Left ventricle myocardium superior (tissue), 1 donor: ENCODE measurements at places on chromosomes 5 and 9. TPM values are rescaled to one million over a fixed set of nuclear protein-coding genes. Genes with fewer than 3 reads are reported as not detected.

SURF1 gene
- 64.3 TPM for total RNA-seq

GPR150 gene
- total RNA-seq = not detected

HTR4 gene
- not detected for total RNA-seq

DNA sequence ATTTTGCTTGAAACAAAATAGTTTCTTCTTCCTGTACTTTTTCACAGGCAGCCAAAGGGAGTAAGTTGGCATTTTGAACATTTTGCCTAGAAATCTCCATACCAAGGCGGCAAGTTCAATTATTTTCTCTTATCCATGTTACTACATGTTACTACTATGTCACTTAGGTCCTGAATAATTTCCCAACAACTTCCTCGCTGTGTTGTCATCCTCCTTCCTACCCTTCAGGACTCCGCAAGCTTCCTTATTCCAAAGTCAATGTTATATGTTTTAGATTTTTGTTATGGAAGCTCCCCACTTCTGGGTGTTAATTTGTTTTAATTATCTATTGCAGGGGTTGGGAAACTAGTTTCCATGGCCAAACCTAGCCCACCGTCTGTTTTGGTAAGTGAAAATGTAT is 9.9 kb upstream of the B4GALT1 start:
- DNase-seq = no peak

C1QTNF2 gene
- 1.3 TPM for total RNA-seq

DNA sequence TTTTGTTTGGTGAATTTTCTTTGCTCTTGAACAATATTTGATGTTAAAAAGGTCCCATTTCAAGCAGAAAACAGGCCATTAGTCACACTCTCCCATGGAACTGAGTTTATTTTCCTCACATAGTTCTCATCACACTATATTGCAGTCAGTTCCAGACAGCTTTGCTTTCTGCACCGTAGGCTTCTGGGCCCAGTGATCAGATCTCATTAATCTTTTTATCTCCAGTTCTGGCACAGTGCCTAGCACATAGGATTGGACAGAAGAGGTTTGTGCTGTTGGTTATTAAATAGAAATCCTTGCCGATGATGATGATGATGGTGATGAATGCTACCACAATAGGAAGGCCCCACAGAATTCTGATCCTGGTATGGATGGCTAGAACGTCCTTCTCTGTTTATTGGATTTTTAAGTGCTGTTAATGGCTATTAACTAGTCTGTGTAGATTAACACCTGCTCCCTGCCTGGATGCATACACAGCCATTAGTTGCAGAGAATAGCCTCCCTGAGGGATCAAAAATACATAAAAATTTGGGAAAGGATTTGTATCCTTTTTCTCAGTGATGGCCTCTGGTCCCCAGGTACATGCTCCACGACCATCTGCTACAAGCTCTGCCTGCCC is 52.0 kb upstream of the NTRK2 start:
- DNase-seq = no peak

GRCh38 chr5:180050121-180050940 is 21.2 kb downstream of the RNF130 start:
- DNase-seq = no peak

DNA sequence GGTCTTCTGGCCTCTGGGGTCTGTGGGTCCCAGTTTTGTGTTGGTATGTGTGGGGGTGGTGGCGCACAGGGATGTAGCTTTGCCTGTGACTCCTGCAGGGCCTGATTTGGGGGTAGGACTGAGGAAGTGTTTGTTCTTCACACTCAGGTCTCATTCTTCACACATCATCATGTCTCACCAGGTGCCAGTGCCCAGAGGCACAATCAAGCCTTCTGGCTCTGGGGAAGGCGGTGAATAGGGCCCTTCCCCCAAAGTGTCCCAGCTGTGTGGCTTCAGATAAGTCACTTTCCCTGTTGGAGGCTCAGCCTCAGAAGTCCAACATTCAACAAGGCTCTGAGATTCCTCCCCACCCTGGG is 5.1 kb downstream of the DBN1 start:
- DNase-seq = no peak

DNA sequence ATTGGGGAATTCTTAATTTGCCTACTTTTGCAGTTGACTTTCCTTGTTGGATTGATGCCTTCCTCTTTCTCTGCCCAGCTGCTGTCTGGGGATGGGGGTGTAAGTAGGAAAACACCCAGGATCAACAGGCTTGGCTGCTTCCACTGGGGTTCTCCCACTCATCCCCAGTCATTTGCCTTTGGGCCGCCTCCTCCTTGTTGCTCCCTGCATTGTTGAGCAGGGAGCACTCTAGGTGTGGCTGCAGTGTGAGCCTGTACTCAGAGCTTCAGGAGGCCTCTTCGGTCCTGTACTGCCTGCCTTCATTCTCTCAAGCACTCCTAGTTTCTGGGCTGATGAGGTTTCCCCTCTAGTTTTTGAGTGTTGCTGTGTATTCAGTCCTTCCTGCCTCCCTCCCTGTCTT is 12.1 kb downstream of the RHOBTB3 start:
- no peak for DNase-seq

NACC2 gene
- 39.1 TPM for total RNA-seq

OR2S2 gene
- total RNA-seq = not detected

C9 gene
- not detected for total RNA-seq

- no peak for DNase-seq
Measured at GRCh38 chr5:3278643-3279042, 317.0 kb upstream of the IRX1 start.

GRCh38 chr5:7610531-7611177 is 214.7 kb downstream of the ADCY2 start:
- no peak for DNase-seq

GRCh38 chr9:93286252-93287188 is 102.6 kb downstream of the WNK2 start:
- no peak for DNase-seq

- DNase-seq = no peak
Measured at GRCh38 chr5:54671681-54672080, 154.1 kb downstream of the SNX18 start.

CCDC171 gene
- 1.7 TPM for total RNA-seq

MELK gene
- 0.64 TPM for total RNA-seq

CAST gene
- 523 TPM for total RNA-seq

DNA sequence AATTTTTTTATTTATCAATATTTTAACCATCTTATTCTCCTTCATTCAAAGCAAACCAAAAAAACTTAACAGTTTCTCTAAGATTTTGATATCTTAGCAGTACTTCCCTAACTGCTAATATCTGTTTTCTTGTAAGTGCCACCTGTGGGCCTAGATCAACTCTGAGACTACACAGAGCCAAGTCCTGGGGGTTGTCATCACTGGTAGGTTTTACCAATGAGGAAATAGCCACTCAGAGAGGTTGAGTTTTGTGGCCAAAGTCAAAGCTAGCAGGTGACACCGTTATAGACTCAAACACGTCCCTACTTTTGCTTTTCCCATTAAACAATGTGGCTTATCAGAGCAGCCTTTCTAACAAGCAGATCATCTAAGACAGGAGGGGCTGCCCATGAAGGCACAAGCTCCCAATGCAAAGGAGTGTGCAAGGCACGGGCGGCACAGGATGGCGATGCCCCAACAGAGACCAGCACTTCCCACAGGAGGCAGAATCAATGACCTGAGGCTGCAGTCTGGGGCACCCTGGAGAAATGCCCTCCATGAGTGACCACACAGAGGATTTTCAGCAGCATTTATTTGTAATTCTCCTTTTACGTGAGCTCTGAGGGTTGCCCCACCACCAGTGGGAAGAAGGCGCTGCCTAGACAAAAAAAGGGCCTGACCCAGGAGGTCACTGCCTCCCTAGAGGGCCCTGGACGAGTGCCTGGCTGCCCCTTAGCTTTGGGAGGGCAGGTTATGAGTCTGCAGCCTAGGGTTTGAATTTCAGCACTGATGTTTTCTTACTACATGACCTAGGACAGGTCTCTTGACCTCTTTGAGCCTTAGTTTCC is 7.4 kb downstream of the TBC1D2 start:
- no peak for DNase-seq

RALGPS1 gene
- 21.1 TPM for total RNA-seq

DNA sequence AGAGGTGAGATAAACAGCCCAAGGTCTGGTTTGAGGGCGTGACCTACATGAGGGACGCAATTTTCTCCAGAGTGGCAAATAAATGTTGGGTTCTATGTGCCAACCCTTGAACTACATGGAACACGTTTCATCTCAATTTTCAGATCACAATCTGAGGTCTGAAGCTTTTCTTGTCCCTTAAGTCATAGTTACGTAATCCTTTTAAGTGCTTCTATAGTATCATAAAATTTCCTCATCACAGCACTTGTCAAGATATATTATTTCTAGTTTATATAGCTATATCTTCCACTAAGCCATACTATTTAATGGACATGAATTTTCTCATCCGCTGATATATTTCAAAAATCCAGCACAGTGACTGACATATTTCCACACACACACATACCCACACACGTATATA is 53.1 kb upstream of the GRIN3A start:
- DNase-seq = no peak

PALM2AKAP2 gene
- total RNA-seq = 76.1 TPM

NOTCH1 gene
- total RNA-seq = 15.4 TPM

DNA sequence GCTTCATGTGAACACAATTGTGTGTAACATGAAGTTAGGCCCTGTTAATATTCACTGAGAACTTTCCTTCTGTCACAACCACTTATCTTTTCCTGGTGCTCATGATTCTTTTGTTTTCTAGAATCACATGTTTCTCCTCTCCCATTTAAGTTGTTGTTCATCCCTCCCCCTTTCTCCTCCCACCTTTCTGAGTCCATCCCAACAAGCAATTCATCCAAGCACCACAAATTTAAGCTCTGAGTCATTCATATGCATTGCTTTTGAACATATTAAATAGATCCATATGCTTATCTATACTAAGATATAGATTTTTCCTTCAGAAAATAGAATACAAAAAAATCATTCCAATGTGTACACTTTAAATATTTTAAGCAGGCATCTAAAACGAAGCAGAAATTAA is 75.2 kb upstream of the NFIB start:
- no peak for DNase-seq

DNA sequence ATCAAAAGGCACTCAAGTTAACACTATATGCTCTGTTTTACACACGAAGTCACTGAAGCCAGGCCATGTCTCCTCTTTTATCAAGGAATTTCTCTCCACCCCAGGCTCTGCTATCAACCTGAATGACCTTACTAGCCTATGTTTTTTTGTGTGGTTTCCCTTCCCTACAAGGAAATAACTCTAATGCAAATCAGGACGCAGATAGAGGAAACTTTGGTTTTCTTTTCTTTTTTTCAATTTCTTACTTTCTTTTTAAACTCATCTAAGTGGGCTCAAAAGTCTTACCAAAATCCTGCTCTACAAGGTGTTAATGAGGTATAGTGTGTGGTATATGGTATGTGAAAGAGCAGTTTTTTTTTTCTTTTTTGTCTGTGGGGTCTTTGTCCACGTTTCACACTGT is 5.5 kb upstream of the SLC46A2 start:
- DNase-seq = no peak

DNA sequence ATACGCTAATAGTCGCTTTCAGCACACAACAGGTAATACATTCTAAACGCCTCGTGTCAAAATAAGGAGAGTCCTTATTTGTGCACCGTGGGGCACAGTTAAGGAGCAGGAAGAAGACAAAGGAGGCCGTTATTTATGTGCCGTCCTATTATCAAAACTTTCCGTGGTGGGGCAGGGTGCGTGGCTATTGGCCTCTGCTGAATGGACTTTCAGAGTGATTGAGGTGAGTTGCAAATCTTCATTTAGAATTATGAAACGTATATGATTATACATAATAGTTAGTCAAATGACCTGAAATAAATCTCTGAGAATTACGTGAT is 833 bp downstream of the C5orf24 start:
- no peak for DNase-seq

NUDCD2 gene
- 13.9 TPM for total RNA-seq

GRCh38 chr5:3261081-3261480 is 334.6 kb upstream of the IRX1 start:
- no peak for DNase-seq

DNA sequence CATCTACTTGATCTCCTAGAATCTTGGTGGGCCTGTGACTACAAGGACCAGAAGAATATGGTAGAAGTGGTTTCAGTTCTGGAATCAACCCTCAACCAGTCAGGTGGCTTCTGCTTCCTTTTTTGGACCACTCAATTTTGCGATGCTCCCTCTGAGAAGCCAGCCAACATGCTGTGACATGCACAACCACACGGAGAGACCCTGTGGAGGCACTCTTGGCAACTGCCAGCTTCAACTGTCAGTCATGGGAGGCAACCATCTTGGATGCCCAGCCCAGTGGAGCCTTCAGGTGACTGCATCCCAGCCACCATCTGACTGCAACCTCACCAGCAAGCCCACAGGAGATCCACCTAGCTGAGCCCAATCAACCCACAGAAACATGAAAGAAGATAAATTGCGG is 137.3 kb downstream of the FAM114A2 start:
- no peak for DNase-seq

CEP78 gene
- 3.6 TPM for total RNA-seq

B4GALT1 gene
- 42.5 TPM for total RNA-seq
